ENCODE measurements at places on chromosomes 4 and X.

DNA sequence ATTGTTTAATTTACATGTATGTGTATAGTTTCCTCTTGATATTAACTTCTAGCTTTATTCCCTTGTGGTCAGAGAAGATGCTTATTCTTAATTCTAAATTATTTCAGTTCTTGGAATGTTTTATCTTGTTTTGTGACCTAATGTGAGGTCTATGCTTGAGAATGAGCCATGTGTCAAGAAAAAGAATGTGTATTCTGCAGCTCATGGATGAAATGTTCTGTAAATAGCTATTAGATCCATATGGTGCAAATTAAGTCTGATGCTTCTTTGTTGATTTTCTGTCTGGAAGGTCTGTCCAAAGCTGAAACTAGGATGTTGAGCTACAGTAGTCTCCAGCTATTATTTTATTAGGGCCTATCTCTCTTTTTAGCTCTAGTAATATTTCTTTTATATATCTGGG, 187.3 kb upstream of the RASGEF1B start:
- DNase-seq: no peak

- DNase-seq: no peak
These were observed 250.2 kb downstream of the TENM3 start for GRCh38 chr4:182493377-182493776.

DNA sequence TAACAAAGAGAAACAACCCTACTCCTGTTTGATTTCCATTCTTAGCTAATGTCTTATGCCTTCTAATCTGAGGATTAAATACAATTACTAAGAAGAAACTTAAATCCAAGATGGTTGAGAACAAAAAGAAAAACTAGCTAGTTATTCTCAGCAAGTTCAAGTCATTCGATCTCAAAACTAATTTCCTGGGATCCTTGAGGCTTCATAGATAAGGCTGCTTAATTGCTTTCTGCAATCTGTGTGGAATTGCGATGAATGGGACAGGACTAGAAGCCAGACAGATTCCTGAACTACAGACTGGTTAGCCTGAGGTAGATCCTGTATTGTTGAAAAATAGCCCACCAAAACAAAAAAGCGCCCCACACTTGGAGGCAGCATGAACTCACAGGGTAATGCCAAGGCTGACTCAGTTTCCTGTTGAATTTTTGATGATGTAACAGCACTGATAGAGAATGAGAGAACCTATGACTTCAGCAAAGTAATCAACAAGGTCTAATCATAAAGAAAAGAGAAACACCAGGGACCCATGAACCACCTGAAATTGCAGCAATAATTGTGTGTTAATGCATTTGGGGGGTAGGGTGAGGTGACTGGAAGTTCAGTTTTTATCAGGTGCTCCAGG, 33.9 kb downstream of the KLHL15 start:
- no peak for DNase-seq

DNA sequence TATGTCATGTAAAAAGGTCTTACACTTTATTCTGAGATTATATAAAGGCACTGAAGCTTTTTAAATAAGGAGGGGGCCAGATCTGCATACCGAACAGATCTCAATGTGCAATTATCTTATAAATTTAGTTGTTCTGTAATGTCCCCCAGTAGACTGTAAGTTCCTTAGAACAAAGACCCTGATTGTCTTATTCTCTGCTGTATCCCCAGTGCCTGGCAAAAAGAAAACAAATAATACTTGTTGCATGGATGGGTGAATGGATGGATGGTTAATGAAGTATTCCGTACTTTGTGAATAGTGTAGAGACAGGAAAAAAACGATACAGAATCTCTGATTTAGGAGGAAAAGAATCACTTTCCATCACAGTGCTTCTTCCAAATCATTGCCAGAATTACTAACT, 141.5 kb downstream of the CHM start:
- DNase-seq: no peak

GRCh38 chr4:182143822-182144625, 99.2 kb upstream of the TENM3 start:
- DNase-seq: no peak

DNA sequence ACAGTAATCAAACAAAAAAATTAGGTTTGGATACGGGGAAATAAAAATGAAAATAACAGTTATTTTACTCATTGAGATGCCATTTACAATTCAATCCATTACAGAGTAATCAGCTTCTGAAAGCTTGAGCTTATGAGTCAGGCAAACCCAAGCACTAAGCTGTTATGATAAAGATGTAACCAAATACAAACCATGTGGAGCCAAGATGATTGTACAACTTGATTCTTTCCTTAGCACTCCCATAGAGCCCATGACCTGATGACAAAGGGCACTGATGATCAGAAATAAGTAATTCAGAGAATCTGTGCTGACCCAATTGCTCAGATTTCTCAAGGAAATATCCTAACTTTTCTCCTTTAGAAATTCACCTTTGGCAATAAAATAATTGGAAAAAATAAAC, 40.5 kb upstream of the PRKG2 start:
- DNase-seq: no peak

DNA sequence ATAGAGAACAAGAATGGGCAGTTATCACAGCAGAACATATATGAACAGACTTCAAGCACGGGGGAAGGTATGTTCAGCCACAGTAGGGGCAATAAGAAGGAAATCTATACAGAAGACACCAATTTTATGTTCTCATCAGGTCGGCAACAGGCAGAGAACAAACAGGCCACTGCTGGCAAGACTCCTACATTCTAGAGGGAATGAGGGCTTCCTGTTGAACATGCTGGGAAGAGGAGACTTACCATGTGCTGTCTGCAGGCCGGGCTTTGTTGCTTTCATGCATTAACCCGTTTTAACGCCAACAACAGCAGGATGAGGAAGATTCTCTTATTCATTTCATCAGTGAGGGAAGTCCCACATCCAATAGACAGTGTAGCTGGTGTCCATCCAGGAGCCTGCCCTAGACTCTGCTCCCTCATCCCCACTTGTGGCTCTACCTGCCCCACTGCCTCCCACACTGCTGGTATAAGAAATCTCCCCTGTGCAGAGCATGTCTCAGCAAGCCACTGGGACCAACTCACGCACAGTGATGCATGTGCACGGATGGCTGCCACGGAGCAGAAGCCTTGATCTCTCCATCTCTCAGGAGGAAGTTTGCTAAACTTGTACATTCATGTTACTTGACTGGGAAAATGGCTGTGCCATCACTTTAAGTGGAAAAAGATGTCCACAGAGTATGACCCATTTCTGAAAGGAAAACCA, 84.5 kb downstream of the ACOX3 start:
- DNase-seq: no peak

- DNase-seq: no peak
These were observed 755.4 kb upstream of the HTR2C start for GRCh38 chrX:113828470-113828869.

DNA sequence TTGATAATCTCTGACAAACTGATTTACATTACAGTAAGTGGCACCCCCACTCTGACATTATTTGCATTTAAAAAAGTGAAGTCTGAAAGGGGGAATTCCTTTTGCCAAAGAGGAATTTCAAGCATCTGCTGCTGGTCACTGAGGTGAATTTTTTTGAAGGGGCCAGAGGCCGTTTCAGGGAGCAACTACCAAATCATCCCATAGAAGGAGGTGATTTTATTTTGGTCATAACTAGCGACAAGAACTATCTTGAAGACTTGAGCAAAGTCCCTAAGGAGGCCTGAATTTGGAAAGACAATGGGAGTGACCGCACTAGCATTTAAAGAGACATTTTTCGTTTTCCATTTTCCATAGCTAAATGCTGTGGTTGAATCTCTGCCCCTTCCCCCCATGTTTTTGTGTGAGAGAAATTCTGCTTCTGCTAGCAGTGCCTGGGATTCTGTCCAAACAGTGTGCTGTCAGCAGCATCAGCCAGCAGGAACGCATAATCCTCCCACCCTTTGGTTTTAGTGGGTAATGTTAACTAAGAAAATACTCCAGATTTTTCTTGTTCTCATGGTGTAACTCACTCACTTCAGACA, 110.1 kb upstream of the MED14 start:
- no peak for DNase-seq

DNA sequence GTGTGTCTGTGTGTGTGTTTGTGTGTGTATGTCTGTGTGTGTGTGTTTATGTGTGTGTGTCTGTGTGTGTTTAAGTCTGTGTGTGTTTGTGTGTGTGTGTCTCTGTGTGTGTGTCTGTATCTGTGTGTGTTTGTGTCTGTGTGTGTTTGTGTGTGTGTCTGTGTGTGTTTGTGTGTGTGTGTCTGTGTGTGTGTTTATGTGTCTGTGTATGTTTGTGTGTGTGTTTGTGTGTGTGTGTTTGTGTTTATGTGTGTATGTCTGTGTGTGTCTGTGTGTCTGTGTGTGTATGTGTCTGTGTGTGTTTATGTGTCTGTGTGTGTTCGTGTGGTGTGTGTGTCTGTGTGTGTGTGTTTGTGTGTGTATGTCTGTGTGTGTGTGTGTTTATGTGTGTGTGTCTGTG, 11.4 kb downstream of the IL9R start:
- no peak for DNase-seq

DNA sequence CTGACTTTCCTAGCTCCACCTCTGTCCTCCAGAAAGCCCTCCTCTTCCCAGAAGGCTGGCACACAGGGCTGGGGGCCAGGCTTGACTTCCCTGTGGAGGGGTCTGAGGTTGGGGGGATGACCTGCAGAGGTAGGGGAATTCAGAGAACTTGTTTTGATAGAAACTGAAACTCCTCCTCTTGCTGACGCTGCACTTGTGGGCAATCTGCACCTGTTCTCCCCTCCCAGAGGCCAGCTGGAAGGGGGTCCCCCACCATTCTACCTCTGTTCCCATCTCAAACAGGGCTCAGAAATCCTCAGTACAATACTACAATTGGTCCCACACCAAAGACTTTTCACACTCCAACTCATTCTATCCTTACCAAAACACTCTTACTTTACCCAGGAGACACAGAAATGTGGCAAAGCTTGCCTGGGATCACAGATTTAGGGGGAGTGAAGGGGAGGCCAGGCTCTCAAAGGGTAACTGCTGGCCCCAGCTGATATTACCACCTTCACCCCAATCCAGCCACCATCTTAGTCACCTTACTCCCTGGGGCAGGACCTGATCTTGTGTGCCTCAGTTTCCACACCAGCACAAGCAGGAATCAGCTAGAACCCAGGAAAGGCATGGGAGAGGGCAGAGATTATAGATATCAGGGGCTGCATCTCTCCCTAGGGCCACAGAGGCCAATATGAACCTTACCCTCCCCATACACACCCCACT, 18.5 kb downstream of the OTUD5 start:
- no peak for DNase-seq

DNA sequence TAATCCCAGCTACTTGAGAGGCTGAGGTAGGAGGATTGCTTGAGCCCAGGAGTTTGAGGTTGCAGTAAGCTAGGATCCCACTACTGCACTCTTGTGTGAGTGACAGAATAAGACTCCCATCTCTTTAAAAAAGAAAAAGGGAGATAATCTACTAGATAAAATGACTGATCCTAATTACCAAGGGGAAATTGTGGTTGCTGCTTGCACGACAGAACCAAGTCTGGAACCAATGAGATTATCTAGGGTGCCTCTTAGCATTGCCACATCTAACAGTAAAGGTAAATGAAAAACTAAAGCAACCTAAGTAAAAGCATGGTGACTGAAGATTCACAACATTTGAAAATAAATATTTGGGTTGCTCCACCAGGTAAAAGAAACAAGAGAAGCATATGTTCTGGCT, 185.1 kb downstream of the PDHA2 start:
- DNase-seq: no peak

DNA sequence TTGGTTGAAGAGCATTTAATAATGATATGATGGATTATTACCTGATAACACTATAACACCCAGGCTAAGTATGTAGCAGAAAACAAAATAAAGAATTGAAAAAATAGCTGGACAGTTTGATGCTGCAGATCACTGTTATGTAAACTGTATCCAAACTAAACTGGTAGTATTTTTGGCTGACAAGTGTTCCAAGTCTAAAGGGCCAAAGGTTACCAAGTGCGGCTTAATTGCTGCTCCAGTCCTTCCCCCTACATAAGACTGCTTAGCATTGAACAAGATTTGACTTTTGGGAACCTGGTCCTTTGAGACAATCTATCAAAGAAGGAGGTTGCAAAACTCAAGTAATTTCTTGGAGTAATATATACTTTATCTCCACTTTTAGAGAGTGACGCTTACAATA, 249.6 kb downstream of the CAMK2D start:
- no peak for DNase-seq

- no peak for DNase-seq
These were observed 147.6 kb downstream of the BCOR start for GRCh38 chrX:39950018-39950688.

- no peak for DNase-seq
These were observed 14.1 kb upstream of the SCRG1 start for GRCh38 chr4:173413036-173413435.

DNA sequence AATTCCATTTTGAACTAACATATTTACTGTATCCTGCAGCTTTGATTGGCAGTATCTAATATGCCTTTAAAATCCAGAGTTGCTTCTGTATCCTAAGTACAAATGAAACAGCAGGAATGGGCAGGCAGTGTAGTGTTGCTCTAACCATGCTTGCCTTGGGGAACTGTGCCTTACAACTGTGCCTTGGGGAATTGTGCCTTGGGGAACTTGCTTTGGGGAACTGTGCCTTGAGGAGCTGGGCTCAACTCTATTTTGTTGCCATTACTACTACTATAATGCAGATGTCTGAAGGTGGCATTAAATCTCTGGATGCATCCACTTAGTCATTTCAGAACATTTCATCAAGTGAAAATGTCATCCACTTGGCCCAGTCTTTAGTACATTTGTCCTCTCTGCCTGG, 6.9 kb downstream of the CXCL3 start:
- DNase-seq: no peak

DNA sequence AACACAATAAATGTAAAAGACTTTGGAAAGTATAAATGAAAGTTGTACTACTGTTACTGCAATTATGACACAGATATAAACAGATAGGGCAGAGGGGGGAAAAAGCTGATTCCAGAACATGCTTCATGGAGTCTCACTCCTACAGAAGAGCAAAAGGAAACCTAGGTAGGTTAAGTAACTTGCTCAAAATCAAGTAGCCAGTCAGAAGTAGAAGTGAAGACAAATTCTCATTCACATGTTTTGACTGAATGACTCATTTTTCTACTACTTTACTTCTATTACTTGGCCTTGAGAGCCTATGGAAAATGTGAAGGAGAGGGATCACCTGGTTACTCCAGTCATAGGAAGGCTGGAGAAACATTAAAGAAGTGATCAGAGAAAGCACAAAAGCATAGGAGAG, 23.6 kb upstream of the RASGEF1B start:
- DNase-seq: no peak

DNA sequence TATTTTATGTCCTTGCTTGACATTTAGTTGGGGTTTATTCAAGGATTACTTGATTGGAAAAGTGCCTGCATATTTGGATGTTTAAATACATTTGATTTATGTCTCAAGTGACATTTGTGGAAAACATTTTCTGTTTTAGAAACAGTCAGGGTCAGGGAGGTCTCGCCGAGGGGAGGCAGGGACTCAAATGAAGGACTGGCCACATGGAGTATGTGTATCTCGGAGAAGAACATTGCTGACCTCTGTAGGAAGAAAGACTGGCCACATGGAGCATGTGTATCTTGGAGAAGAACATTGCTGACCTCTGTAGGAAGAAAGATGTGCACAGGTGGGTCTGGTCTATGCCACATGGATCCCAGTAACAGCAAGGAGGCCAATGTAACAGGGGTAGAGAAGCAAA, 233.6 kb downstream of the TRIML1 start:
- DNase-seq: no peak
